Small intestine (tissue), 16 donors: ENCODE measurements at places on chromosomes 2 and 18.

- no peak for DNase-seq
Measured at GRCh38 chr18:30406728-30407127, 635.8 kb downstream of the DSC3 start.

- no peak for DNase-seq
Measured at GRCh38 chr2:151111599-151112278, 149.9 kb downstream of the RBM43 start.

DNA sequence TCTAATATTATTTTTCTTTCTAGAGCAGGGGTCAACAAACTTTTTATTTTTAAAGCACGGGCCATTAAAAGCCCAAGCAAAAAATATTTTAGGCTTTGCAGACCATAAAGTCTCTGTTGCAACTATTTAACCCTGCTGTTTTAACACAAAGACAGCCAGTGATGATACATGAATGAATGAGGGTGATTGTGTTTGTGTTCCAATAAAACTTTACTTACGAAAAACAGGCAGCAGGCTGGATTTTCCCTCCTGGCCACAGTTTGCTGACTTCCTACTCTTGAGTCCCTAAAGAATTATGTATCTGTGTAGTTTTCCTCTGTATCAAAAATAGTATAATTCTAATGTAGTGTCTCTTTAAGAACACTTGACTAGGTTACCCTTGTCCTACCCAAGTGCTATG is 402.0 kb downstream of the ADCYAP1 start:
- no peak for DNase-seq

DNA sequence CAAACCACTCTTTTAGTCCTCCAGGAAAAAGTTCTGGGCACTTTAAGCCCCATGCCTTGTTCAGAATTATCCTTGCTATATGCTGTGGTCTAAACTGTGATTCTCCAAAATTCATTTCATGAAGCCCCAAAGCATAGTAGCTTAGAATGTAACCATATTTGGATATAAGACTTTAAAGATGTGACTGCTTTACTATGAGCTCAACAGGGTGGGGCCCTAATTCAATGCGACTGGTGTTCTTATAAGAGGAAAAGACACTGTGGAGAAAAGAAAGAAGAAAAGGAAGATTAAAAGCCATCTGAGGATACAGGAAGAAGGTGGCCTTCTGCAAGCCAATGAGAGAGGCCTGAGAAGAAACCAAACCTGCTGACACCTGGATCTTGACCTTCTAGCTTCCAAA is 174.8 kb downstream of the GALNT13 start:
- no peak for DNase-seq

DNA sequence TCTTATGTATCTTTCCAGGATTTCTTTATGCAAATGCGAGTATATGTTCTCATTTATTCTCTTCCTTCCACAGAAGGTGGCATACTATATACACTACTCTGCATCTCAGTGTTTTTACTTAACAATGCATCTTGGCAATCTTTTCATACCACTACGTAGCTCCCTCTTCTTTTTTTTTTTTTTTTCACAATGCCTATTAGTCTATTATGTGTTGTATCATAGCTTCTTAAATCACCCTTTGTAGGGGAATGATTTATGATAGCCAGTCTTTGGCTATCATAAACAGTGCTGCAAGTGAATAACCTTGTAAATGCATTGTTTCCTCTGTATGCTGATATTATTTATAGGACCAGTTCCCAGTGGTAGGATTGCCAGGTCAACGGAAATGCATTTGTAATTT is 204.2 kb downstream of the BABAM2 start:
- DNase-seq = no peak

GRCh38 chr18:73235921-73236320 is 368.1 kb upstream of the NETO1 start:
- DNase-seq = no peak

DNA sequence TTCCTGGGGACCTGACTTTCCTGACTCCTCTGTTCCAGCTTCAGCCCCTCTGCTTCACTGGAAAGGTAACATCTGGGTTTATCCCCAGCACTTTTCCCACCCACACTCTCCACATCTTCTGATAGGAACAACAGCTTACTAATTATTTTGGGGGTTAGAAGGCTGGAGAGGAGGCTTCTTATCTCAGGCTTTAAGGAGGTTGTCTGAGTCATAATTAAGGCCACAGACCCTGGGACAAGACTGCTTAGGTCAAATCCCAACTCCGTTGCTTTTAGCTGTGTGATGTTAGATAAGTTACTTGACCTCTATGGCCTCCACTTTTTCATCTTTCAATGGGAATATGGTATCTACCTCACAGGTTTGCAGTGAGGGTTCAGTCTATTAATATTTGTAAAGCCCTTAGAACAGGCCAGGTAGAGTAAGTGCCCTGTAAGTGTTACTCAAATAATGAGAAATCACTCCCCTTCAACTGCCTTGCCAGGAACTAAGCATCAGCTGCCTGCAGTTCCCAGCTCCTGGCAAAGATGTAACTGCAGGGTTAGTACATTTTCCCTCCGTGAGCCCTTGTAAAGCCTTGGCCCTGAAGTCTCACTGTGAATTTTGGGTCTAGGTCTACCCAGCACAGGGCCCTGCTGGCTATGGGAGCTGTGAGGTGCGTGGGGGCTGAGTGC is 123.6 kb downstream of the MTX2 start:
- DNase-seq = no peak

DNA sequence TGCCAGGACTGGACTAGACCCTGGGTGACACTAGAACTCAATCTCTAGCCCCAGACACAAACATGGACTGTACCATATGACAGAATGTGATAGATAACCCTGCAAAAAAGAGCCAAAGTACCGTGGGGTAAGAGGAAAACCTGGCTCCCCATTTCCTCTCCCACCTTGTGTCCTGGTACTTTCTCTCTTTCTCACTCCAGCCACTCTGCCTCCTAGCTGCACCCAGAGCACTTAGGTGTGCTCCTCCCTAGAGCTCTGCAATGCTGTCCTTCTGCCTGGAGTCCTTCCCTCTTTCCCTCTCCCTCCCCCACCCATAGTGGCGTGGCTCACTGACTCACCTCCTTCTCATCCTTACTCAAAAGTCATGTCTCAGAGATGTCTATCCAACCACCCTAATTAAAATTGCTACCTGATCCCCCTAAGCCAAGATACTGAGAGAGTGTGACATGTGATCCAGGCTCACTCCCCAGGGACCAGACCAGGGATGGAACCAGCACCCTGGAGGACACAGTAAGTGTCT is 171.3 kb downstream of the LOXHD1 start:
- DNase-seq = no peak

GRCh38 chr18:74139888-74140287 is 7.7 kb downstream of the FBXO15 start:
- DNase-seq = no peak

DNA sequence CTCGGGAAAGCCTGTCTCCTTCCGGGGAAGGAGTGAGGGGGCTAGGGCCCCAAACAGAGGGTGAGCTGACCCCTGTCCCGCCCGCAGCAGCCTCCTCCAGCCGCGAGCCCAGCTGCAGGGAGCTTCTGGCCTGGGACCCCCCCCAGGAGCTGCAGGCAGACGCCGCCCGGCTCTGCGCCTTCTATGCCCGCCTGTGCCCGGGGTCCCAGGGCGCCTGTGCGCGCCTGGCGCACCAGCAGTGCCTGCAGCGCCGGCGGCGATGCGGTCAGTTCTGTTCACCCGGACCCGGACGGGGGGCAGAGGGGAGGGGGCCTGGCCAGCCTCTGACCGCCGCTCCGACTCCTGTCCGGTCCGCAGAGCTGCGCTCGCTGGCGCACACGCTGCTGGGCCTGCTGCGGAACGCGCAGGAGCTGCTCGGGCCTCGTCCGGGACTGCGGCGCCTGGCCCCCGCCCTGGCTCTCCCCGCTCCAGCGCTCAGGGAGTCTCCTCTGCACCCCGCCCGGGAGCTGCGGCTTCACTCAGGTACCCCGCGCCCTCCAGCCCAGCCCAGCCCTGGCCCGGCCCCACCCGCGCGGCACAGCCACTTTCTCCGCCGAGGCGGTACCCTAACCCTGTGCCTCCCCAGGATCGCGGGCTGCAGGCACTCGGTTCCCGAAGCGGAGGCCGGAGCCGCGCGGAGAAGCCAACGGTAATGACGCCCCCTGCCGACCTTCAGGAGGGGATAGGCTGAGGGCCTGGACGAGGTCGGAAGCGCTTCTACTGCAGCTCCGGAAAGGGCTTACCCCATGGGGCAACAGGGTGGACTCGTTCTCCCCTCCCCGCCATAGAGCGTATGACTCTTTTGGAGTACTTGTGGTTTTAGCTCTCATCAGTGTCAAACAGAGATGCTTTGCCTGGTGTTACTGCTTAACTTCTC is 2.0 kb upstream of the CHRND start:
- peak; percentile 62 for DNase-seq

DNA sequence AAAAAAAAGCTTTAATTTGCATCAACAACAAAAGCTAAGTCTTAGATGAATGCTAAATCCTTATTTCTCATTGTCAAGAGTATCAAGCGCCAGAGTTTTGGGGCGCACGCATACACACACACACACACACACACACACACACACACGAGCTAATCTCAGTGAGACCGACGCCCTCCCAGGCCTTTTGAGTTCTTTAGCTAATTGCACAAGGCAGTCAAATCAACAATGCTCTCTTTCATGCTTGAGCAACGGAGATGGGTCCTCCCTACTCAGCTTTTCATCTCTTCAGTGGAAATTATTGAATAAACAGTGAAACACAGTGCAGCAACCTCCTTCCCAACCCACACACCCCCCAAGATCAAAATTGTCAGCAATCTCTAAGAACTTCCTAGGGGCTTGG is 19.2 kb downstream of the GKN1 start:
- DNase-seq = no peak
